ENCODE measurements at places on chromosomes 5 and 9. TPM values are rescaled to one million over a fixed set of nuclear protein-coding genes. Genes with fewer than 3 reads are reported as not detected.

Gene DCTN3
- 64.7 TPM for total RNA-seq

Gene GFI1B
- total RNA-seq: not detected

Gene COL15A1
- total RNA-seq: 25.8 TPM

Gene HRCT1
- total RNA-seq: 7.2 TPM

Gene TAF11L5
- not detected for total RNA-seq
